ENCODE measurements at places on chromosomes 7 and 10. TPM values are rescaled to one million over a fixed set of nuclear protein-coding genes. Genes with fewer than 3 reads are reported as not detected.
A peak's percentile ranks its signal among the peaks of the same experiment; 100 is the strongest.

DNA sequence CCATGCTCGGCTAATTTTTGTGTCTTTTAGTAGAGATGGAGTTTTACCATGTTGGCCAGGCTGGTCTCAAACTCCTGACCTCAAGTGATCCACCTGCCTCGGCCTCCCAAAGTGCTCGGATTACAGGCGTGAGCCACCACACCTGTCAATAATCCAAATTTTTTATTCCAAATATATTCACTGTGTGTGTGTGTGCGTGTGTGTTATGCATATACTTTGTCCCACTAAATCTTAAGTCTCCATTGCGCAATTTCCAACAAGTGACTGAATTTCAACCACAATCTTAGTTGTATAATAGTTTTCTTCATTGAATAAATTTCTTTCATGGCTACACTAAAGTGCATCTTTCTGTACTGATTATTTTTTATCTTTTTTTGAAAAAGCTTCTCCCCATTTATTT lies 2.7 kb downstream of the KRIT1 start:
- no peaks in the 10 kb centered on the region for H3K27me3 ChIP-seq
- H3K4me1 ChIP-seq: no peaks in the 10 kb centered on the region
- no peak for DNase-seq
- no peak overlapping the region for H3K4me3 ChIP-seq
- no peak overlapping the region for H3K27ac ChIP-seq
- peaks cover 23% of the 10 kb centered on the region for H3K36me3 ChIP-seq

DNA sequence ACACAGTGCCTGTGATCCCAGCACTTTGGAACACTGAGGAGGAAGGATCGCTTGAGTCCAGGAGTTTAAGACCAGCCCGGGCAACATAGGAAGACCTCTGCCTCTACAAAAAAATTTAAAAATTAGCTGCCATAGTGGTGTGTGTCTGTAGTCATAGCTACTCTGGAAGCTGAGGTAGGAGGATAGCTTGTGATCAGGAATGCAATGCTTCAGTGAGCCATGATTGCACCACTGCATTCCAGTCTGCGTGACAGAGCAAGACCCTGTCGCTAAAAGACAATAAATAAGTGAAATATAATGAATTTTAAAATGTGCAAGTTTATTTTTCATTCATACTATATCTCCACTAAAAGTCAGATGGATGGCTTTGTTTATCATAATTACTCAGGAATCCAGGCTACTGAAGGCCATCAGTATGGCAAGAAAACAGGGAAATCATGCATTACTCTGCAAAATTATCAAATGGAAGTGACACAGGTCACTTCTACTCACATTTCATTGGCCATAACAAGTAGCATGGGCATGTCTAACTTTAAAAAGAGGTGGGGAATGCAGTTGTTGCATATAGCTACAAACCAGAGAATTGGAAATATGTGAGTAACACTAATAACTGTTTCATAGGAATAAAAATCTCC lies 32.9 kb upstream of the FAM3C start:
- no peak for DNase-seq
- H3K27ac ChIP-seq: no peak overlapping the region
- H3K36me3 ChIP-seq: no peaks in the 10 kb centered on the region
- peaks cover 8% of the 10 kb centered on the region for H3K4me1 ChIP-seq
- H3K27me3 ChIP-seq: no peaks in the 10 kb centered on the region
- no peak overlapping the region for H3K4me3 ChIP-seq

The GLUD1 gene
- 60.2 TPM for total RNA-seq

GRCh38 chr10:103835096-103836050 lies 20.0 kb downstream of the SH3PXD2A start:
- peaks cover 25% of the 10 kb centered on the region for H3K27me3 ChIP-seq
- no peaks in the 10 kb centered on the region for H3K4me1 ChIP-seq
- no peak for DNase-seq

The OGDHL gene
- 1.0 TPM for total RNA-seq

GRCh38 chr10:43943119-43943817 lies 294.6 kb upstream of the ZNF32 start:
- H3K4me1 ChIP-seq: no peaks in the 10 kb centered on the region
- no peaks in the 10 kb centered on the region for H3K36me3 ChIP-seq
- H3K4me3 ChIP-seq: no peak overlapping the region
- H3K27ac ChIP-seq: no peak overlapping the region

GRCh38 chr7:114949231-114949630 lies 27.3 kb downstream of the MDFIC start:
- no peaks in the 10 kb centered on the region for H3K36me3 ChIP-seq
- no peaks in the 10 kb centered on the region for H3K4me1 ChIP-seq
- DNase-seq: no peak
- H3K27me3 ChIP-seq: no peaks in the 10 kb centered on the region

DNA sequence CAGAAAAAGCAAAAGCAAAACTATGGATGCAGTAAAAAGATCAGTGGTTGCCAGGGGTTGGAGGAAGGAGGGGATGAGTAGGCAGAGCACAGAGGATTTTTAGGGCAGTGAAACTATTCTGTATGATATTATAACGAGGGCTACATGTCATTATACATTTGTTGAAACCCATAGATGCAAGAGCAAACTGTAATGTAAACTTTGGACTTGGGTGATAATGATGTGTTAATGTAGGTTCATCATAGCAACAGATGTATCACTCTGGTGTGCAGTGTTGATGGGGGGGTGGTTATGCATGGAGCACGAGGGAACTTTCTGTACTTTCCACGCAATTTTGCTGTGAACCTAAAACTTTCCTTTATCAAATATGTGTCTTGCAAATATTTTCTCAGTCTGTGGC lies 23.2 kb downstream of the SLK start:
- no peak for DNase-seq
- H3K27ac ChIP-seq: no peak overlapping the region
- H3K4me3 ChIP-seq: no peak overlapping the region
- no peaks in the 10 kb centered on the region for H3K27me3 ChIP-seq

- no peaks in the 10 kb centered on the region for H3K4me1 ChIP-seq
- no peak overlapping the region for H3K27ac ChIP-seq
- H3K27me3 ChIP-seq: no peaks in the 10 kb centered on the region
- DNase-seq: no peak
- H3K4me3 ChIP-seq: no peak overlapping the region
- H3K36me3 ChIP-seq: no peaks in the 10 kb centered on the region
These were observed 179.5 kb downstream of the ZWINT start for GRCh38 chr10:56181607-56182006.

- no peaks in the 10 kb centered on the region for H3K27me3 ChIP-seq
- DNase-seq: no peak
- H3K36me3 ChIP-seq: no peaks in the 10 kb centered on the region
- peaks cover 26% of the 10 kb centered on the region for H3K4me1 ChIP-seq
- no peak overlapping the region for H3K4me3 ChIP-seq
- H3K27ac ChIP-seq: no peak overlapping the region
These were observed 66.4 kb upstream of the DDC start for GRCh38 chr7:50631639-50632038.

GRCh38 chr7:130337410-130337971 lies 7.1 kb upstream of the CPA5 start:
- DNase-seq: no peak
- no peaks in the 10 kb centered on the region for H3K4me1 ChIP-seq
- H3K4me3 ChIP-seq: no peak overlapping the region
- H3K36me3 ChIP-seq: no peaks in the 10 kb centered on the region

The HOXA7 gene
- total RNA-seq: not detected

DNA sequence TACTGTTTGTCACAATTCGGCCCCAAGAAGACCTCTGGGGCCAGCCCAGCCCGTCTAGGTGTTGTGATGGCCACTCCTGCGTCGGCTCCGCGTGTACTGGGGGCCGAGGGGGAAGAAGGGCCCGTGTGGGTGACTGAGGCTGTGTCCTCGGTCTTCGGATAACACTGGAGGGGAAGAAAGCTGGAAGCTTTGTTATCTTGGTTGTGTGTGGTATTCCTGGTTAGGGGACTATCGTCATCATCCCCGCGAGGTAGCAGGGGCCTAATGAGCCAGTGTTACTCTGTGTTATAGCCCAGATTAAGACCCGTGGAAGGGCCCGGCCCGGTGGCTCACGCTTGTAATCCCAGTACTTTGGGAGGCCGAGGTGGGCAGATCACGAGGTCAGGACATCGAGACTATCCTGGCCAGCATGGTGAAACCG lies 854 bp downstream of the MTG1 start:
- H3K4me3 ChIP-seq: peak overlapping the region; percentile 86
- H3K36me3 ChIP-seq: peaks cover 31% of the 10 kb centered on the region

GRCh38 chr10:79247373-79248137 lies 99.7 kb upstream of the PPIF start:
- no peak overlapping the region for H3K4me3 ChIP-seq
- H3K27me3 ChIP-seq: no peaks in the 10 kb centered on the region
- DNase-seq: no peak
- peaks cover 13% of the 10 kb centered on the region for H3K4me1 ChIP-seq

DNA sequence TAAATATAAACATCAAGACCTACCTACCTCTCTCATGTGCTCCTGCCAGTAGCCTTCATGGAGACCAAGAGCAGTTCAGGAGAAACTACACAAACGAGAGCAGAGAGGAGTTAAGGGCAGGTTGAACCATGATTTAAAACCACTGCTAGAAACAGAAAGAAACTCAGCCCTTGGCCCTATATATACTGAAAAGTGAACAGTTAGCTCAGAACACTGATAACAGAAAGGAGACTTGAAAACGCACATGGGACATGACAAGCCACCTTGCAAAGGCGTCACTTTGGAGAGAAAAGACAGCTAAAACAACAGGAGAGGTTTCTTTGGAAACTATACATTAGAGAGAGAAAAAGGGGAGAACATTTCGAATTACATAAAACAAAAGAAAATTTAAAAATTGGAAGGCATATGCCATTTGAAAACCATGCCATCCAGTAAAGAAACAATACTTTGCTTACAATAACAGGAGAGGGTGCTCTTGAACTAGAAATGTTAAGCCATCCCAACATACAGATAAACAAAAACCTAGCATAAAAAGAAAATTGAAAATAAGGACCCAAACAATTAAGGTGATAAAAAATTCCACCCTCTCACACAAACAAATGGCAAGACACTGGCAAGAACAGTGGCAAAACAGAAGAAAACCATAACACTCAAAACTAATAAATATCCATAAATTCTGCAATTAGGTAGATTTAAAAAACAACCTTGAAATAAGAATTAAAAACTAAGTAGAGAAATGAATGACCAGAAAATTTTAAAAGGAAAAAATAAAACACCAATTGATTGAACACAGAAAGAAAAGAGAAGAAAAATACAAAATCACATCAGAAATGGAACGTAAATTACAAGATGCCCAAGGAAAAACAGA lies 232.7 kb downstream of the IMMP2L start:
- H3K27ac ChIP-seq: no peak overlapping the region
- H3K36me3 ChIP-seq: no peaks in the 10 kb centered on the region
- H3K27me3 ChIP-seq: no peaks in the 10 kb centered on the region
- DNase-seq: no peak

All from Calu3 (cell line).